D341Med (cell line): ENCODE measurements at places on chromosomes 2 and 18.

GRCh38 chr2:205969584-205969983 is 116.4 kb downstream of the INO80D start:
- no peak for DNase-seq

DNA sequence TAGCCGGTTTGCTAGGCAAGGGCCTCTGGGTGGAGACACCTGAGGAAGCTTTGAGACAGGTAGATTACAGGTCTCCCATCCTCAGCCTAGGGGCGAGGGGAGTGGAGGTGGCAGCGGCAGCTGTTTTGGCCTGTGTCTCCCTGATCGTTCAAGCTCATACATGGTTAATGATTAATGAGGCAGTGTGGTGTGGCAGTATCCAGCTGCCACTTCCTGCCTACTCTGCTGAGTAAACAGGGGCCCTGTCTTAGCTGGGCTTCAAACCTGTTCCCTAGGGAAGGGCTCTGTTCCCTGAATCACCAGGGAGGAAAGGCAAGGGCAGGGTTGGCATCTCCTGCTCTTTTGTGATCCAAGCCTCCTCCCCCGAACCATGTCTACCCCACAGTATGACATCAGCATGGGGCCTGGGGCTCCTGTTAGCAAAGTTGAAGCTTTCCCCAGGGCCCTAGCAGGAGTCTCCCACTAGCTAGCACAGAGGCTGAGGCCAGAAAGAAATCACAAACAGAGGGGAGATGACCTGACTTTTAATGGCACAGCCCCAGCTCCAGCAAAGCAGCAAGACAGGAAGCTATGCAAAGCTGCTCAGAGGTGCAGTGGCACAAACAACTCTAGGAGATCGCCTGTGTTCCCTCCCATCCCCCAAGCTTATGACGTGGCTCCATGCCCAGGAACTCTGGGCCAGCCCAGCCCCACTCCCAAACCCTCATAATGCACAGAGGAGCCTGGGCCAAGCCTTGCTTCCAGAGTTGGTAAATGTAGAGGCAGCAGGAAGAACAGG is 3.7 kb upstream of the TUBA4B start:
- DNase-seq: peak; percentile 54

- no peak for DNase-seq
Observed at GRCh38 chr2:230921806-230922595, 3.0 kb downstream of the GPR55 start.

GRCh38 chr18:65279668-65280305 is 471.0 kb upstream of the CDH7 start:
- DNase-seq: no peak

DNA sequence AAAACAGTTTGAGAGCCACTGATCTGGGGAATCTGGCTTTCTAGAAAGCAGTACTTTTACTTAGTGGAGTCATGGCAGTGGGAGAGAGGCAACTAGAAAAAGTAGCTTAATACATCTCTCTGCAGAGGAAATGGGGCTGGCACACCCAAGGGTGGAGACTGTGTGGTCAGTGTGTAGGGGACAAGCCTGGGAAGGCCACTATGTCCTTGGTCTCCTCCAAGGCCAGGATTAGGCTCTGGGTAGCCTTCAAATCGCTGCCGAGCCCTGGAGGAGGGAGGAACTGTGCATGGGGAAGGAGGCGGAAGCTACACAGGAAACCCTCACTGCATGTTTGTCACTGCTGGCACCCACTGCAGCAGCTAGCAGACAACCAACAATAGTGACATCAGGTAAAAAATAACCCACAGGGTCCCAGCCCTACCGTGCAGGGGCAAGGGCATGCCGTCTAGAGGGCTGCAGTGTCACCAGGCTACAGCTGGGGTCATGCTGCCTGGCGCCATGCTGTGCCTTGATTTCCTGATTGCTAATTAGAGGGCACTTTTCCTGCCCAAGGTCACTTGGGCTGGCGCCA is 34.8 kb downstream of the LBH start:
- no peak for DNase-seq

- peak; percentile 70 for DNase-seq
Observed at GRCh38 chr2:200905618-200906296, 16.6 kb downstream of the NIF3L1 start.

DNA sequence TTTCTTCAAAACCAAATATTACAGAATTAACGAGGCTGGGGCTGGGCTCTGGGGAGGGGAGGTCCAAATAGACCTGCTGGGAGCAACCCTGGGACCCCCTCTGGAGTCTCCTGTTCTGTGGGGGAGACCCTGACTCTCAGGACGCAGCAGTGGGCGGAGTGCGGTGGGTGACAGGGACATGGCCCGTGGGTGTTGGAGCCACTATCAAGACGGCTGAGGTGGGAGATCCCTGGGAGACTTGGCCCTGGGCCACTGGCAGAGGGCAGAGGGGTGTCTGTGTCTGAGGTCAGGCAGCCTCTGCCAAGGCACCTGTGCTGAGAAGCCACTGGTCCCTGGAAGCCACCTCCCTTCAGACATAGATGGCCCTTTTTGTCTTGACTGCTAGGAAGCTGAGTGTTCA is 79.5 kb upstream of the CTDP1 start:
- DNase-seq: no peak

- DNase-seq: no peak
Observed at GRCh38 chr18:59551902-59552635, 145.2 kb downstream of the CCBE1 start.

- no peak for DNase-seq
Observed at GRCh38 chr18:37242826-37243560, 322.6 kb downstream of the CELF4 start.
